ENCODE measurements at places on chromosomes 4 and X.

GRCh38 chr4:7546152-7546808, 111.5 kb upstream of the PSAPL1 start:
- no peak for DNase-seq

DNA sequence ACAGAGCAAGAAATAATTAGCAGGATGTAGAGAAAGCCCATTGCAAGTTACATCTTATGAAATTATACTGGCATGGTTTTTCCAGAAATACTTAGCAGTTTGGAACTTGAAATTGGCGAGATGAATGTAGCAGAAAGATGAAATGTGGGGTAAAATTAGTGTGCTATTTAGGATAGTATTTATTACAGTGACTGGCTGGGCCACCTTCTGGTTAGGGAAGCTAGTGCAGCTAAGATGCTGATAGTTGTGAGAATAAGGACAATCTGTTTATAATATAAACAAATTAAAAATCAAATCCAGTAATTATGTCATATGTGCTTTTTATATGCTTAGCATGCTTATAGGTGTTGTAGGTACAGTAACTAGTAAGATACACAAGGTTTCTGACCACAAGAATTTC, 74.8 kb downstream of the IL15 start:
- peak; percentile 18 for DNase-seq

DNA sequence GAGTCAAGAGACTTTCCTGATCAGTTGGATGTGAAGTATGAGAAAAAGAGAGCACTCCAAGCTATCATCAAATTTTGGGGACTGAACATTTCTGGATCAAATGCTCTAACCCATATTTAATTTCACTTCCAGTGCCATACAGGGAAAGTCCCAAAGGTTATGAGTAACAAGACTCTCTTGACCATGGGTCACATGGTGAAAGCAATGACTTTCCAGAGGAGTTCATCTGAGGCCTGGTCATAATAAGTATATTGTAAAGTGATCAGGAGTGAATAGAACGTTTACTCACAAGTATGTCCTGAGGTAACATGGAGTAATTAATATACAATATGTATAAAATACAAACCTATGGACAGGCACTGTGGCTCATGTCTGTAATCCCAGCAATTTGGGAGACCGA, 40.7 kb upstream of the ARMCX5 start:
- no peak for DNase-seq

DNA sequence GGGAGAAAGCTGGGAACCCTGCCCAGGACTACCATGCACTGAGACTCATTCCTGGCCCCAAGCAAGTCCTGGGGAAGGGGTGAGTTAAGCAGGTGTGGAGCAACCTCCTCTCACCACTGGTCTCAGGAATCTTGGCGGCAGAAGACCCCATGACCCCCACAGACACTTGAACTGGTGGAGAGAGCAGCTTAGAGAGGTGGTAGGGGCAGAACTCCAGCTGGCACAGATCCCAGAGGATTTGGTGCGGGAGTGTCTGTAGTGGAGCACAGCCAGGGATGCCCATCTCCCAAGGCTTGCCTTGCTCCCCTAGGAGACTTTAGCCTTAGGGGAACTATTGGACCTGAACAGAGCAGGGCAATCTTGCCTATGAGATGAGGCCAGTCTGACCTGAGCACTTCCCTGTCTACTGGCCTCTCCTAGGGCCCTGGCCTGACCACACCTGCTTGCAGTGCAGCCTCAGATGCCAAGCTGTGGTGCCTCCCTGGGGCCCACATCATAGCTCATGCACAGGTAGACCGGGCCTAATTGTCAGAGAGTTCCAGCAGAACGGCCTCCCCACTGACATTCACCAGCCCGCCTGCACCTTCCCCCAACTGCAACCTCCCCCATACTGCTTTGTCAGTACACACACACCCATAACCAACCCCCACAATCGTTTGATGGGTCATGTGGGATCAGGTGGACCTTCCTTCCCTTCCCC, 78.0 kb downstream of the NAA11 start:
- DNase-seq, result no peak

GRCh38 chr4:129322920-129323319, 227.0 kb downstream of the C4orf33 start:
- DNase-seq, result no peak

DNA sequence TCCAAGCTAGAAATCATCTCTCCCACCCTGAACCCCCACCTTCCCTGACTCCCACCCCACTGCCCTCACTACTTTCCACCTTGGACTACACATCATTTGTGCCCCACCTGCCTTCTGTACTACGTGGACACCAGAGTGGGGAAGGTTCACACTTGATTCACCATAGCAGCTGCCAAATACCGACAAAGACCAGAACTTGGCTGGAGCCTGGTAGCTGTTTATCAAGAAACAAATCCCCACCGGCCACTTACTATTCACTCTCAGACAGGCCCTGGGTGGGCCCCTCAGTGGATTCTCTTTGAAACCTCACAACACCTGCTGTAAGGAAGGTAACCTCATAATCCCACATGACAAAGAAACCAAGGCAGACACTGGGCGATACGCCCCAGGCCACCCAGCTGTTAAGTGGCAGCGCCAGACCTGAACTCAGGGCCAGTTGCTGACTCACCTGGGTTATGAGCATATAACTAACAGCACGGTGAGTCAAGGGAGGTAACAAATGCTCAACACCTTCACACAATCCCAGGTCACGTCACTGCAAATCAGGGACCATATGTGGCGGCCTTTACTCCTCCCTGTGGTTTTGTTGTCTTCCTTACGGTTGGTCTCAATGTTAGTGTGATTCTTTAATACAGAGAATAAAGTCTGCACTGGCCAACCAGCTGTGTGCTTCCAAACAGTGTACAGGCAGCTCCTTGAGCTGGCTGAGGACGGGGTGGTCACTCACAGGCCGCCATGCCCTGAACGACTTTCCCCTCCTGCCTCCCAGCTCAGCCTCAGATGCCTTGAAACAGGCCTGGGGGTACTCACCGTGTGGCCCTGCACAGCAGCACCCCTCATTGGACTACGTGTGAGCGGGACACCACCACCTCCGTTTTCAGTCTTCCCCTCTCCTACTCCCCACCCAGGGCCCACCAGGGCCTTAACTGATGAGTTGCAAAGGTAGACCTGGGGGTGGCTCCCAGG, 7.5 kb downstream of the WDR1 start:
- no peak for DNase-seq

GRCh38 chr4:101599620-101600019, 190.9 kb upstream of the BANK1 start:
- DNase-seq, result no peak

DNA sequence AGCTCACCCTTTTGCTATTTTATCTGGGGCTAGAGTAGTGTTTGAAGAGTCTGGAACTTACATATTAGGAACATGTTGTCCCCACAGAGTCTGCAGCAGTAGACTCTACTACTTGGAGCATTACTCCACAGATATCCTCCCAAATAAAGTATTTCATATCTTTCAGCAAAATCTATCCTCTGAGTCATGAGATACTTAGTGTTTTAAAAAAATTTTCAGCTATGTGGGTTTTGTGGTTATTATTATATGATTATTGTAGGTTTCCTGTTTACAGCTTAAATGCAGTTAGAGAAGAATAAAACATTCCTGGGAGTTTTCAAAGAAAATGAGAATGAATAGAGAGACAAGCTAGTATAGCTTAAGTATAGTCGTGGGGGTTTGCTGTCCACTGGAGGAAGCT, 30.9 kb downstream of the PAGE2 start:
- DNase-seq, result no peak

GRCh38 chrX:154804261-154804956, 876 bp downstream of the MPP1 start:
- DNase-seq, result no peak

- DNase-seq, result no peak
Measured at GRCh38 chrX:39898147-39898546, 199.6 kb downstream of the BCOR start.

Data from Jurkat, Clone E6-1 (cell line).